ENCODE measurements at places on chromosomes 11 and 22.

- no peak for DNase-seq
Measured at GRCh38 chr11:86940122-86940777, 14.9 kb downstream of the FZD4 start.

DNA sequence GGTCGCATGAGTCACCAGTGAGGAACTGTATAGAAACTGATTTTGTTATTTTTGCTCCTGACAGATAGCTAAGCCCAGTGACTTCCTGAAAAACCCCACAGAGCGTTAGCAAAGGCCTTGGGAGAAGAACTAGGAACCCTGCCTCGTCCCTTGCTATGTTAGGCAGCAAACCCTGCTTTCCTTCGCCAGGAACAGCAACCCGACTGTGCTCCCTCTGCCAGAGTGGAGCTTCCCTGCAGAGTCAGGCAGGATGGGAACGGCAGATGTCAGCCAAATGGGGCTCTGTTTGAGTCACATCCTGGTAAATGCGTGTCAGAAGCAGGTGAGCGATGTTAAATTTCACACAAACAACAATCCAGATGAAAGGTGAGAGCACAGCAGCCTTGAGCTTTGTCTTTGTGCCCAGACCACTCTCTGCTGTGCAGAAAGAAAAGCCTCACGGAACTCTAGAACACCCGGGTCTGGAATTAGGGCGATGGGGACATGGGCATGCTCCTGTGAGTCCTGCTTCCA is 186.6 kb downstream of the ADAMTS15 start:
- no peak for DNase-seq

GRCh38 chr11:10709299-10710086 is 15.9 kb upstream of the IRAG1 start:
- DNase-seq: no peak

- DNase-seq: no peak
Measured at GRCh38 chr11:106047631-106048030, 25.6 kb upstream of the MSANTD4 start.

DNA sequence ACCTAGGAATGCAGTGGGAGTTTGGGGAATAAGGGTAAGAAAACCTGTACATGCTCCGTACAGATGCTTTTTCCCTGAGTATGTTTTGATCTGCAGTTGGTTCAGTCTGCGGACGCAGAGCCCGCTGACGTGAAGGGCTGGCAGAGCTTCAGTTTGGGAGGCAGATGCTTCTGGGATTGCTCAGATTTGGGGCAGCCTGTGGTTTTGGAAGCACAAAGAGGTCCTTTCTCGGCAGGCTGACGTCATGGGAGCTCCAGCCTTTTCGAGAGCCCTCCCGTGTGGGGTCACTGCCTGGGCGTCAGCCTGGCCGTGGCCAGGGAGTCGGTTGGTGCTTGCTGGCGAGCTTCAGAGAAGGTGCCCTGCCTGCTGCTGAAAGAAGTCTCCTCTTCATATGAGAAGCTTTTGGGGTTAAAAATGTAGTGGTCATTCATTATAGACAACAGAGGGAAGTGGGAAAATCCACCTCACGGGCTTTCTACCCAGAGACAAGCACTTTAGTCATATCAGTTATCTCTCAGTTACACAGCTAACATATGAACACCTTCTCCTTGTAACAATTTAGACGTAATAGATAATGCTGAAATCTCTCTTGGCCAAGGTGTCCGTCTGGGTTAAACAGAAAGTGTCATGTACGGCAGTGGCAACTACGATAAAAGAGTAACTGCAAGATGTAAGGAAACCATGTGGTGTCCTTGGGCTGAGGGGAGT is 26.8 kb downstream of the TPCN2 start:
- no peak for DNase-seq

- no peak for DNase-seq
Measured at GRCh38 chr11:109223451-109223850, 198.5 kb upstream of the C11orf87 start.

- no peak for DNase-seq
Measured at GRCh38 chr11:64675450-64676260, 47.3 kb downstream of the NRXN2 start.

DNA sequence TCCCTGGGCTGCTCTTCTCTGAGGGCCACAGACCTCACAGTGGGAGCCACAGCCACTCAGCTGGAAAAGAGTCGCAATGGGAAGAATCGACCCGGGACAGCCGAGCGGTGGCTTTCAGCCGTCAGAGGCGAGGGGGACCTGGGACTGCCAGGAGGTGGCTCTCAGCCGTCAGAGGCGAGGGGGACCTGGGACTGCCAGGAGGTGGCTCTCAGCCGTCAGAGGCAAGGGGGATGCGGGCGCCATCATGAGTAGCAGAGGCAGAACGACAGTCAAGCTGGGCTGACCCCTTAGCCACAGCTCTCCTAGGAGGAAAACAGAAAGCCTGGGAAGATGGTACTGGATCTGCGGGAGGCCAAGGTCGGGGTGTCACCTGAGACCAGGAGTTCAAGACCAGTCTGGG is 14.9 kb upstream of the MUC2 start:
- no peak for DNase-seq

DNA sequence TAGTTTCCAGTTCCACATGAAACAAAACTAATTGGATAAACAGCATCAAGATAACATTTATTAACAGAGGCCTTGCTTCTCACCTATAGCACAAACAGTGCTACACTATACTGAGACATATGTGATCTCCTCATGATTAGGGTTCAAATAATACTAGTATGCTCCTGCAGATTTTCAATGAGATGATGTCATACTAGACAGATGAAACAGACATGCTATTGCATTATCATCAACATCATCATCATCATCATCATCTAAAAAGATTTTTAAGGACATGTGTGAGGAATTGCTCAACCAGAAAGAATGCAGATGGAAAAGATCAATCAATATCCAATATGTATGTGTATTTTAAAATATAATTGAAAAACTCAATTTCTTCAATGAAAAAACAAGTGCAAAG is 932.3 kb downstream of the METTL15 start:
- no peak for DNase-seq

DNA sequence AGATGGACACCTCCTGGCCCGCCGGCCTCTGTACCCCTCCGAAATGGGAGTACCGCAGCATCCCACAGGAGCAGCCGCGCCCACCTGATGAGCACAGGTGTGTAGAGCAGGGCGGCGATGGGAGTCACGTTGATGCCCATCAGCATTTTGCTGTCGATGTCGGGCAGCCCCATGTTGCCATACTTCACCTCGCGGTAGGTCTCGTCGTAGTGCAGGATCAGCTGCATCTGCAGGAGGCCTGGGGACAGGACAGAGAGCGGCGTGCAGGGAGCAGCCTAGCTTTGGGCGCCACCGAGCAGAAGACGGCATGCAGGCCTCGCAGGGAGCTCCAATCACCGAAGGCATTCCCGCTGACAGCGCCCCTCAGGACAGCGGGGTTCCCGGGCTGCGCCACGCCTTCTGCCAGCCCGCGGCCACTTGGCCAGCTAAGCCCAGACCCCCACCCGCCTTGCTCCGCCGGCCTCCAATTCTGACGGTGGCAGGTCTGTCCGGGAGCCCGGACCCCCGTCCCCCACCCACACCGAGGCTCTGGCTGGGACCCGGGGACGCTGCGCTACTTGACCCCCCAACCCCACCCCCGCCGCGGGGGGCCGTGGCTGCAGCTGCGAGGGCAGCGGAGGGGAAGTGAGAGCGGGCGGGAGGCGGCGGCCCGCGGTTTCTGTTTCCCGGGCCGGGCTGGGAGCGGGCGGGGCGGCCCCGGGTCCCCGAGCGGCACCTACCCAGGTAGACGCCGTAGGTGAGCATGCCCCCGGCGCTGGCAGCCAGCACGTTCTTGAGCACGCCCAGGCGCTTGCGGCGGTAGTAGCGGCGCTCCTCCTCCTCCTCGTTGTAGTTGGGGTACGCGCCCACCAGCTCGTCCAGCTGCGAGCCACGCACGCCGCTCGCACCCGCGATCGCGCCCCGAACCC is 705 bp downstream of the UNC93B1 start:
- peak; percentile 22 for DNase-seq

DNA sequence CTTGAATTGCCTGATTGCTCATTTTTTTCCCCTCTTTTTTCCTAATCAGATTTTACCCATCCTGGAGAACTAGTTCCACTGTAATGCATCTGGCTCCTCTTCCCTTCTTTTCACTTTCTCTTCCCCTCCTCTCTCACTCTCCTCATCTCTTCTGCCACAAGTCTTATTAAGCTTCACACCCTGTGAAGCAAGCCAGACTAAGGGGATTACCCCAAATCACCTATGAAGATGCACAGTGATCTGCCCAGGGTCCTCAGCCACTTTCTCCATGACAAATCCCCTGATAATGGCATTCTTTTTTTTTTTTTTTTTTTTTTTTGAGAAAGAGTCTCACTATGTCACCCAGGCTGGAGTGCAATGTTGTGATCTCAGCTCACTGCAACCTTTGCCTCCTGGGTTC is 11.2 kb downstream of the UBASH3B start:
- DNase-seq: no peak

GRCh38 chr11:44785856-44786607 is 59.3 kb downstream of the TSPAN18 start:
- no peak for DNase-seq

GRCh38 chr11:122195790-122196189 is 79.8 kb upstream of the BLID start:
- no peak for DNase-seq

DNA sequence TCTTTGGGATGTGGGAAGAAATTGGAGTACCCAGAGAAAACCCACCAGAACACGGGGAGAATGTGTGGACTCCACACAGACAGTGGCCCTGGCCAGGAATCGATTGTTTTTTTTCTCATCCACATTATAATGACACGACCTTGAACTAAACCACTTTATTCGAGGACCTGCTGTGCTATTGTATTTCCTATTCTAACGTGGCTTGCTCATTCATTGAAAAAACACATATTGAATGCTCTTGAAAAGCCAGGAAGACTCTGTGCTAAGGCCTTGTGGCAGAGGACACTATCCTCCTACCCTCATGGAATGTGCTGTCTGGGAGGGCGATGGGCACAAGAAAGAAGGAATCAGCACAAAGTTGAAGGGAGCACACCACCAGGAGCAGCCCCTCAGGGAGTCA is 9.1 kb upstream of the SREBF2 start:
- DNase-seq: no peak

GRCh38 chr11:117232911-117233409 is 489 bp downstream of the RNF214 start:
- no peak for DNase-seq

GRCh38 chr11:111363985-111364384 is 15.1 kb downstream of the POU2AF1 start:
- DNase-seq: no peak

DNA sequence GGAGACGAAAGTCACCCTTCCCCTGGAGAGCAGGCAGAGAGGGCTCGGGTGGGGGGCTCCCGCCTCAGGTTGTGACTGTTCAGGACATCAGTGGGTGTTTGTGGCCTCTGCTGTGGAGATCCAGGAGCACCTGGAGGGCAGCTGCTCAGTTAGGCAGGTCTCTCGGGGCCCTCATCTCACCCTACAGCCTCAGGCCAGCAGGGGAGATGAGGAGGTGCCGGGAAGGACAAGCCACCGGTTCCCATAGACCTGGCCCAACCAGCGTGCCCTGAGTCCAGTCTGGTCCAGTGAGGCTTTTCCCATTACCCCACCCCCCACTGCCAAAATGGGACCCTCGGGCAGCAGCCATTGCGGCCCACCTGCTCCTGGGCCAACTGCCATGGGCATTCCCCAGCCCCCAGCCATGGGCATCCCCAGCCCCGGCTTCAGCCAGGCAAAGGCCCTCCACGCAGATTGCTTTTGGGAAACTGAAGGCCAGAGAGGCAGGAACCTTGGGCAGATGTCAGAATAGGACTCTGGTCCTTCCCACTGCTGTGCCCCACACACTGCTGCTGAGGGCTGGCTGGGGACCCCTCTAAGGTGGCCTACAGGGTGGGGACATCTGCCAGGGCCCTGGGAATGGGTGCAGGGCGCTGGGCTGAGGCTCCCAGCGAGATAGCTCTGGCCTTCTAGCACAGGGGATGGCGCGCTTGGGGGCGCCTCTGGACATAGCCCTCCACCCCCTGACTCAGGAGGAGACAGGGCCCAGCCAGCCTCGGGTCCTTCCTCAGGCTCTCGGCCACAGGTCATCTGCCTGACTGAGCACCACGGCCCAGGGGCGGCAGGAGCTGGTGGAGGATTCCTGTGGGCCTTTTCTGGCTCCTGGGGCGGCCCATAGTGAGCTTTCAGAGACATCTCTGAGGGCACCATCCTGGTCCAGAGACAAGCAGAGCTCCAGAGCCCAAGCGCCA is 4.8 kb downstream of the PIM3 start:
- no peak for DNase-seq

DNA sequence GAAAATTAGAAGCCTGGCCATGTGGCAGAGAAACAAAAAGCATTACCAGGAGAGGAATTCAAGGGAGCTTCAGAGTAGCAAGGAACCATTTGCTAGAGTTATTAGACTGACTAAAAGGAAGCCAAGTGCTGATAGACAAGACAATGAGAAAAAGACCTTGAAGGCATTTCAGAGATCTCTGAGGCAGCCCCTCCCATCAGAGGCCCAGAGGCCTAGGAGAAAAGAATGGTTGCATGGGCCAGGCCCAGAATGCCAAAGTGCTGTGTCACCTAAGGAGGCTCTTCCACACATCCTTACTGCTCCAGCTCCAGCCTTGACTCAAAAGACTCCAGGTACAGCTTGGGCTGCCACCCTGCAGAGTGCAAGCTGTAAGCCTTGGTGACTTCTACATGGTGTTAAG is 61.8 kb upstream of the POU2AF2 start:
- DNase-seq: no peak

- DNase-seq: no peak
Measured at GRCh38 chr22:22196018-22196533, 48.5 kb upstream of the VPREB1 start.

- no peak for DNase-seq
Measured at GRCh38 chr11:2389377-2390026, 11.0 kb upstream of the TSSC4 start.

DNA sequence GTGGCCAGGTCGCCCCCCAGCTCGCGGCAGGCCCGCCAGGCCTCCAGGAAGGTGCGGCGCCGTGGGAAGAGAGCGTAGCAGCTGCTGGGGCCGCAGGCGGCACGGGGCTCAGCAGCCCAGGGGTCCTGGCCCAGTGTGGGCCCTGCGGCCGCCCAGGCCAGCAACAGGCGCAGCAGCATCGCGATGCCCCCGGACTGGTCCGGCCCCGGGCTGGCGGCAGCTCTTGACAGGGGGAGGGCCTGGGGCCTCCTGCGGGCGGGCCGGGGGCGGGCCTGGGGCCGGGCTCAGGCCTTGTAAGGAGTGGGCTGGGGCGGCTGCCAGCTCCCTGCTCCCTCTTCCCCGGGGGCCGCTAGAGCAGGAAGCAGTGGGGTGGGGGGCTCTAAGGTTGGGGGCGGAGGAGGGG is at the start of gene CD248:
Gene CD248, minus strand, starts transcription at position 196 of the 403 bp plus-strand sequence. Its CDS starts 17 bp downstream, at position 179.
- no peak for DNase-seq

DNA sequence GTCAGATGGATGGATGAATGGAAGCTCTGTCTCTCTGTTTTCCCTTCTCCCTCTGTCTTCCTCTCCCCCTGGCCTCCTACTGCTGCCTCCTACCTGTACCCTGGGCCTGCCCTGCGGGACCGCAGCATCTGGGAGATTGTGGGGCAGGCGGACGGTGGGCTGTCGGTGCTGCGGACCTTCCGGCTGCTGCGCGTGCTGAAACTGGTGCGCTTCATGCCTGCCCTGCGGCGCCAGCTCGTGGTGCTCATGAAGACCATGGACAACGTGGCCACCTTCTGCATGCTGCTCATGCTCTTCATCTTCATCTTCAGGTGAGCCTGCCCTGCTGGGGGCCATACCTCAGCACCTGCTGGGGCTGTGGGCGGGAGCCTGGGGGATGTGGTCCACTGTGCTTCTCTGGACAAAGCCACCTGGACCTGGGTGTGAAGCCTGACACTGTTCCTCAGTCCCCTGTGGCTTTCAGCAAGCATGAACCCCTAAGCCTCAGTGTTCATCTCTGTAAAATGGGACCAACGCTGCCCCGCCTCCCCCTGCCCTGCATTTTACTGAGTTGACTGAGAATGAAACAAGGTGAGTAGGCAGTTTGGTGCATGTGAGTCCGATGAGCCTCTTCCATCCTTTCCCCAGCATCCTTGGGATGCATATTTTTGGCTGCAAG is 88.4 kb downstream of the CACNA1I start:
- no peak for DNase-seq

Measured in stimulated activated CD8-positive, alpha-beta memory T cell treated with anti-CD3 and anti-CD28 coated beads, Interleukin-2, amount 100 ng/mL, for 48 hours (primary cell).